ENCODE measurements at places on chromosomes 6 and 20.
A peak's percentile ranks its signal among the peaks of the same experiment; 100 is the strongest.

- no peak for DNase-seq
Measured at GRCh38 chr6:112469306-112469705, 122.2 kb downstream of the RFPL4B start.

DNA sequence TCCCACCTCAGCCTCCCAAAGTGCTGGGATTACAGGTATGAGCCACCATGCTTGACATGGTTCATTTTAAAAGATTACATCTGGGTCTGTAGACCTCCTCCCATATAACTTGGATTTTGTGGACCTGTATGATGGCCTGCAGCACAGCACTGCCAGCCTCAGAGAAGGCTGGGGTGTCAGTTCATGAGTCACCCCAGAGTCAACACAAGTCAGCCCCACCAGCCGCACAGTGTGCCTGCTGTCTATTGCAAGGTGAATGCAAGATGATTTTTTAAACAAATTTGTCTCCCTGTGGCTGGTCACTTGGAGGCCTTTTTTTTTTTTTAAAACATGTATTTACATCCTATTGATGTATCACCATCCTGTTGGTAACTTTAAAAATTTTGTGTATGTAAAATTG, 76.7 kb downstream of the RREB1 start:
- no peak for DNase-seq

GRCh38 chr6:15074806-15075205, 171.1 kb upstream of the JARID2 start:
- no peak for DNase-seq

- DNase-seq: no peak
Measured at GRCh38 chr6:25035174-25035511, 99.4 kb upstream of the RIPOR2 start.

- no peak for DNase-seq
Measured at GRCh38 chr20:3239867-3240775, 1.1 kb upstream of the SLC4A11 start.

DNA sequence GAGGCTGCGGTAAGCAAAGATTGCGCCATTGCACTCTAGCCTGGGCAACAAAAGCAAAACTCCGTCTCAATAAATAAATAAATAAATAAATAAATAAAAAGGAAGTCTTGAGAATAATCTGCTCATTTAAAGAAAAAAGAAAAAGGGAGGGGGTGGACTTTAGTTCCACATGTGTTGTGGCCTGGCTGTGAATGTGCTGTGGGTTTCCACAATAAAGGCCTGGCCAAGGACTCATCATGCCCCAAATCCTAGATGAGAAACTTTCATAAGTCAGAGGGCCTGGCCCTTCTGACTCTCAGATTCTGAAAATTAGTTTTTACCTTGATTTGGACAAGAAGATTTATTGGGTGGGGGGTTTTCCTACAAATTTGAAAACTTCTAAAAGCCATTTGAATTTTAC, 48.4 kb downstream of the RIOK1 start:
- DNase-seq: no peak

DNA sequence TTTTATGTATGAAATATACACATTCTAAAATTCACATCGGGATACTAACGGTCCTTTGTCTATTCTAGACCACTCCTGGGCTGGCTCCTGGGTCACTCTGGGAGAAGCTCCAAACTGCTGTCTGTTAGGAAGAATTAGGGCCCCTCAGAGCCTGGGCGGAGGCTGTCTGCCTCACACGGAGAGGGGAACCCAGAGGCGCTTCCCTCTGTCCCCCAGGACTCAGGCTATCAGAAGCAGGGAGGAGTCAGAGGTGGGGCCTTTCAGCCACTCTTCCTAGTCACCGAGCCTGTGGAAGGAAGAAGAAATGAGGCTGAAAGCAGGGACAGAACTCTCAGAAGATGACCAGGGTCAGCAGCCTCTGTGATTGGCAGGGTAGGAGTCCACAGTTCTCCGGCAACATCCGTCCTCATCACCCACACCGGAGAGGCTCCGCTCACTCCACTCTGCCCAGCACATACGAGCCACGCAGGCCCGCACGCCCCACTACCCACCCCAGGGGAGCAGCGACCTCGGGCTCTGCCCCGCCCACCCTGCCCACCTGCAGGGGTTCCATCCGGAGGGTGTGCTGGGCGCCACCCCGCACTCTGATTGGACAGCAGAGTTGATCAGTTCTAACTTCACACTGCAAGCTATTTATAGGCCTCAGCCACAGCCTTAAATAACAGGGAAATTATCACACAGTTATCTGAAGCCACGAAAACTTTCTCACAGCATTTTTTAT, 182.1 kb upstream of the AFDN start:
- DNase-seq: no peak

DNA sequence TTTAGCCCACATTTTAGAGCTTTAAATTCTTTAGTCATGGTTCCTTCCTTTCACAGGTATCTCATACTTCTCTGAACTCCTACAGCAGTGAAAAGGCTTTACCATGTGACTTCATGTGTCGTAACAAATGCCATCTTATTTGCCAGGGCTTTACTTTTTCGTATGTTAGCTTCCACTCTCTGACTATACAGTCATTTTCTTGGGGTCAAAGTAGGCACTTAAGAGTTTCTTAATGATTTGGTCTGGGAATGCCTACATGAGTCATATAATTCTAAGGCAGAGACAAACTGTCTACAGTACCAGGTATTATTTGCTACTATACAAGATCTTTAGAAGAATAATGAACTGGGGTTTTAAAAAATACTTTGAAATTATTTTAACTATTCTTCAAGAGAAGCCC, 15.0 kb downstream of the RAB23 start:
- no peak for DNase-seq

- DNase-seq: peak; percentile 84
Measured at GRCh38 chr6:90285611-90286381, 10.8 kb downstream of the BACH2 start.

DNA sequence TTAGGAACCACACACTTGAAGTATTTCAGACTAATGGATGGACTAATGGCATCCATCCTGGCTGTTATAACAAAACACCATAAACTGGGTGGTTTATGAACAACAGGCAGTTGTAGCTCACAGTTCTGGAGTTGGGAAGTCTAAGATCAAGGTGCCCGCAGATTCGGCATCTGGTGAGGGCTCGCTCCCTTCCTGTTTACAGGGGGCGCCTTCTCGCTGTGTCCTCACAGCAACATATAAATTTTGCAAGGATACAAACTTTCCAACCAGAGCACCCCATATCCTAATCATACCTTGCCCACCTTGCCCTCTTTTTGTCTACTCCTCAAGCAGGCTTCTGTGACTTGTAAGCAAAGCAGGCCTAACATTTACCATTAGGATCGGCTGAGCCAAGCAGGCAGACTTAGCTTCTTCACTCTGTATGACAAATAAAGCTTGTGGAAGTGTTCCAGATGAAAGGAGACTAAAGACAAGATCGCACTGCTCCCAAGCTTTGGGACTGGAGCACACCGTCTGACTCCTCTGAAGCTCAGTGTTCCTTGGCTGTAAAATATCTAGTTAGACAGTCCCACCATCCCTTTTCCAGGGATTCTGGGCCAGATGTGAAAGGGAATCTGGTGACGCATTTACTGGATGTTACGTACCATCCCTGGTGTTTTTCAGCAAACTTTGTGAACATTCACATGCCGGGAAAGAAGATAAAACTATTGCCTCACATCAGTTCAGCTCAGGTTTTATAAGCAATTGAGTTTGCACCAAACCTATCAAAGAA, 34.9 kb downstream of the GFOD1 start:
- DNase-seq: no peak

DNA sequence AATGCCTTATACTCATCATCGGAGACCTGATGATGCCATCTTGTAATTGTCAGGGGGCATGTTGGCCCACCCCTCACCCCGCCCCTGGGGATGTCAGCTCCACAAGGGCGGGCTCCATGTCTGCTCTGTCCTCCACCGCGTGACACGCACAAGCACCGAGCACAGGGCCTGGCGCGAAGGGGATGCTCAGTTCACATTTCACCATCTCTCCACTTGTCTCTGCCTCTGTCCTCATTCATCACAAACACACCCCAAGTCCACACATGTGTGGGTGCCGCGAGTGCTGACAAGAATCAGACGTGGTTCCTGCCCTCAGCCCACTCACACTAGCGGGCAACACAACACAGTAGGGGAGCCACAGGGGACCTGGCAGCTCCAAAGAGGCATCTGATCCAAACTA, 151.2 kb upstream of the PTPN1 start:
- no peak for DNase-seq

DNA sequence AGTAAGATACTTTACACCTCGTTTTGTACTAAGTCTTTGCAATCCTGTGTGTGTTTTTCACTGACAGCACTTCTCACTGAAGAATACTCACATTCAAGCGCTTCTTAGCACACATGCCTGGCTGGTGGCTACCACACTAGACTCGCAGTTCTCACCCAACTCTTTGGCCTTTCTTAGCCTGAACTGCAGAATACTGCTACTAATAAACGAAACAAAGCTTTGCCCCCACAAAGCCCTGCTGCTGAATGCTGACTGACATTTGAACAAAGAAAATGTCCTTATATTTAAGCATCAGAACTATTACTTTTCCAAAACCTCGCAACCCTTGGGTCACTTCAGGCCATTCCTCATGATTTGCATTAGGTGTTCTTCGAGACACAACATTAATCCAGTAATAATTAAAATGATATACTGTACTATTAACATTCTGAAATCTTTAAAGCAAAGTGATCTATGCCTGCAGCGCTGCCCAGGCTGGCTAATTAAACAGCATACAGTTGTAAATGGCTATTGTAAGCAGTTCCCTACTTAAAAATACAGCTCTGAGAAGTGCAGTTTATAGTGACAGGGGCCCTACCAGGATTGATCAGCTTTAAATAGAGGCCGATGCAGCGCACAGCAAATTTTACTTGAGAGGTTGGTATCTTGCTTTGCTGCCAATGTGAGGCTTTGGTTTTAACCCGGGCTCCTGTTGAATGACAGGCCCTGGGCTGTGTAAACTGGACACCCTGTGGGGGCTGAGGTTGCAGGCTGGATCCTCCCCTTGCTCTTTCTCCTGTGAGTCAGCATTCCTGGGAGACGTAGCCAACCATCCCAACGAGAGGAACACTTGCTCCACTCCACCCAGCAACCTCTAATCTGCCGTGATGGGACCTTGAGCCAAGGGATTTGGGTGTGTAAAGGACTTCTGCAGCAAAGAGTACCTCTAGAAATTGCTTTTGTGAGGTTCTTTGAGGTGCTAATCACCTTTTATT, 899.0 kb downstream of the TFAP2A start:
- no peak for DNase-seq

GRCh38 chr6:164247106-164247505, 832.6 kb downstream of the QKI start:
- DNase-seq: no peak

- no peak for DNase-seq
Measured at GRCh38 chr6:53873922-53874321, 79.1 kb downstream of the LRRC1 start.

DNA sequence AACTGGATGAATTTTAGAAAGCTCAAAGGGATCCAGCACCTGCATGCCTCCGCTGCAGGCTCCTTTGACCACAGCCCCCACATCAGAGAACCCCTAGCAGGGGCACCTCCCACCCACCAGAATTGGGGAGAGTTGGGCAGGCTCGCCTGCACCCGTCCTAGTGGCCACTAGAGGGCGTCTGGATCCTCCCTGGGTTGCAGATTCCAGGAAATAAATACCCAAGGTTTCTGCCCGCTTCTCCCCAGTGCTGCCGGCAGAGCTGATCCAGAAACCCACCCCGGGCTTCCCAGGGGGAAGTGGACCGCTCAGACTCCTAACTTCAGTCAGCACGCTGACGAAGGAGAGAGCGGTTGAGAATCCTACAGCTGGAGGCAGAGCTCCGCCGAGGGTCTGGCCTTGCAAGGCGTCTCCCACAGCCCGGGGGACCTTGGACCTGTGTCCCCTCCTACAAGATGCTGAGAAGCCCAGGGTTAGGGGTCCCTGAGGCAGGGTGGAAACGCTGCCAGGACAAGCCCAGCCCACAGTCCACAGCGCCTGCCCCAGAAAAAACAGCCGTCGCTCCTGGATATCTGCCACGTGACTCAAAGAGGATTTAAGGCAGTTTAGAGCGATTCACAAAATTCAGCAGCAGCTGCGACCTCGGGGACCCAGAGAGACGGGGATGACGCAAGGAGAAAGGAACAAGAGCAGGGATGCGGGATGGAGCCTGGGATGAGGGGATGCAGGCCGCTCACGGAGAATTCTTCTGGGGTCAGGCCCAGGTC, 32.6 kb upstream of the PHACTR3 start:
- peak; percentile 29 for DNase-seq

DNA sequence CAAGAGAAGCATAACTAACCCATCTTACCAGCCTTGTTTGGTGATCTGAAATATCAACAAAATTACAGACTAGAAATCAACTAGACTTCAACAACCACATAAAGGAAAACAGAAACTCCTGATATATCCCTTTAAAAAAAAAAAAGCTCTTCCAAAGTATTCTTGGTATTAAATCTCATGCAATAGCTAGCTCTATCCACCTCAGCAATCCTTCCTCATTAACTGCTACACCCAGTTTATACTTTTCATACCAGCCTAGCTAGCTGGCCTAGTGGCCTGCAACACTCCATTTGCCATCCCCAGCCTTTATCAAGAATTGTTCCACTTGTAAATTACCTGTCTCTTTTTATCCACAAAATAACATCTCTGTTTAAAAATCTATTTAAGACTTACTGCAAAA, 69.0 kb downstream of the BACH2 start:
- DNase-seq: no peak

GRCh38 chr6:170423814-170424603, 117.5 kb downstream of the FAM120B start:
- DNase-seq: no peak

DNA sequence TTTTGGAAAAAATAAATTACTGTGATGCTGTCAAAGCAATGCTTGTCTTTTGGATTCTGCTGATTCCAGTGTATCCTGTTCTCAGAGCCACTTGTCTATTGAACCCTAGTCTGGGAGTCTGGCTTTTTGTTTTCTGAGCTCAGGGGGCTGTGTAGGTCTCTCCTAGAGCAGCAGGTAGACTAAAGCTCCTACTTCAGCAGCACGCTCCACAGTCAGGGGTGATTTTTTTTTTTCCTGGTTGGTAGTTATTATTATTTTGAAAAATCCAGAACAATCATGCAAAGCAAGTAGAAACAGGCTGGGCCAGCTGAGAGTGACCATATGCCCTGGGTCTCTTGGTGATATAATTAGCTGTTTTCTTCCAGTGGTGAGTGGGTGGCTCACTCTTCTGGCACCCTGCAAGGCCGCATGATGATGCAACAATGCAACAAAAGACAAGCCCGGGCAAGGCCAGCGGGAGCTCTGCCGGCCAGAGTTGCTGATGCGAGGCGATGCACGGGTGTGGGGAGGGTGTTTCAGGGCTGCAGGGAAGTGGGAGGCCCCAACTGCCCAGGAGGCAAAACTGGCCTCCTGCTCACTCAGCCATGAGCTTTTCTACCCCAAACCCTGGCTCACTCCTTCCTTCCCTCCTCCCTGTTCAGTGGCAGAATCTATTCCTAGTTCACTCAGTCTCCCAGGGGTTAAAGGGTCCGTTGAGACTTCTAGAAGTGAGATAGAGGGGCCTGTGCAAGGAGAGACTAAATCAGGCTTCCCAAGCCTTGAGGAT, 11.5 kb upstream of the CDKN1A start:
- DNase-seq: no peak

GRCh38 chr20:347640-348484, 951 bp downstream of the NRSN2 start:
- peak; percentile 72 for DNase-seq

All from kidney capillary endothelial cell (primary cell).